ENCODE measurements at places on chromosomes 3 and 15. TPM values are rescaled to one million over a fixed set of nuclear protein-coding genes. Genes with fewer than 3 reads are reported as not detected.

Gene MEGF11
- not detected for total RNA-seq

DNA sequence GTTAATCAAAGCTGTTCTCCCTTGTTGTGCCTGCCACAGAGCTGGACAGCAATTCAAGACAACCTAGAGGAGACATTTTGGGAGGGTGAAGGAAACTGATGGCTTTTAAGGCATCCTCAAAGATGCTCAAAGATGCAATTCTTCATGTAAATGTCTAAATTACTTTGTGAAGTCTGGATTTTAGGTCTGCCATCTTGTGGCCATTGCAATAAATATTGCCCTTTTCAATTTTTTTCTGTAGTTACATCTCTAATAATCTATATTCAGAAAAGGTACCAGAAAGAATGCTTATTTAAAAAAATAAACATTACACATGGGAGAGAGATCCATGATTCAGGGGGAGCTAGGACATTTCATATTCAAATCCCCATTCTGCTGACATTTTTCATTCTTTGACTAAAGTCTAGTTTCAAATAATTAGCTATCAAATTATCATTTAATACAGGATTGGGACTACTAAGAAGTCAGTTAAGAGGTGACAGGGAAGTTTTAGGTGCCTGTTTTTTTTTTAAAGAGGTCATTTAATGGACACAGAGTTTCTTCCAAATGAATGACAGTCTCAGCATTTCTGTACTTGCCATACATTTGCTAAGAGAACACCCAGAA is 259.8 kb upstream of the WNT5A start:
- H3K27ac ChIP-seq = no peak overlapping the region
- no peak for DNase-seq
- no peaks in the 10 kb centered on the region for H3K27me3 ChIP-seq
- peaks cover 9% of the 10 kb centered on the region for H3K4me1 ChIP-seq
- no peak overlapping the region for H3K4me3 ChIP-seq

DNA sequence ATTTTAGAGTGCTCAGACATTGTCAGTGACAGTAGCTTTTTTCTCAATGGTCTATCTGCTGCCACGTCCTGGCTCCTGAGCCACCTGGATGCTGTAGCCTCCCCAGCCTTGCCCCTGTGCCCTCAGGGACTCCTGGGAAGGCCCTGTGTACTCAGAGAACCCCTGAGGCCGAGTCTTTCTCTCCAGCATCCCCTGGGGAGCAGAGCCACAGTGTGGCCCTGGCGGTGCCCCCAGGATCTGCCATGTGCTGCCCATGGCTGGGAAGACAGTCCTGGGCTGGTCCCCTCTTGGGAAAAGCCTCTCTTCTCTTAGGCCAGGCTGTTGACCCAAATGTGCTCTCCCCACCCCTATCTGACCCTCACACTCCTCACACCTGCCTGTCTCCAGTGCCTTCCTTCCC is 5.0 kb downstream of the MYD88 start:
- no peaks in the 10 kb centered on the region for H3K27me3 ChIP-seq
- no peak for DNase-seq
- no peak overlapping the region for H3K27ac ChIP-seq
- peaks cover 39% of the 10 kb centered on the region for H3K4me1 ChIP-seq

- no peak overlapping the region for H3K4me3 ChIP-seq
- H3K4me1 ChIP-seq = peaks cover 10% of the 10 kb centered on the region
- H3K27me3 ChIP-seq = no peaks in the 10 kb centered on the region
- no peak for DNase-seq
- no peak overlapping the region for H3K27ac ChIP-seq
These were observed 51.7 kb downstream of the ARNT2 start for GRCh38 chr15:80455668-80456442.
